ENCODE measurements at places on chromosomes 3 and 15. TPM values are rescaled to one million over a fixed set of nuclear protein-coding genes. Genes with fewer than 3 reads are reported as not detected.

Gene FRMD5
- 1.2 TPM for total RNA-seq

Gene DAPK2
- 4.4 TPM for total RNA-seq

Gene CYP19A1
- total RNA-seq: 126 TPM

Gene BMF
- total RNA-seq: 5.7 TPM

Gene RAB7A
- total RNA-seq: 253 TPM

Gene CHCHD4
- 12.2 TPM for total RNA-seq

Gene C3orf22
- 0.12 TPM for total RNA-seq

Gene ARIH2
- 72.1 TPM for total RNA-seq

Gene GOLGA6L2
- not detected for total RNA-seq

Gene SMCO1
- not detected for total RNA-seq

- H3K27me3 ChIP-seq: no peaks in the 10 kb centered on the region
- H3K4me3 ChIP-seq: no peak overlapping the region
- DNase-seq: no peak
- H3K4me1 ChIP-seq: no peaks in the 10 kb centered on the region
- H3K27ac ChIP-seq: no peak overlapping the region
- H3K36me3 ChIP-seq: no peaks in the 10 kb centered on the region
Measured at GRCh38 chr3:162538906-162539305, 1042.3 kb downstream of the OTOL1 start.

GRCh38 chr15:34855413-34855812 is 60.1 kb upstream of the ACTC1 start:
- no peak for DNase-seq
- peaks cover 3% of the 10 kb centered on the region for H3K4me1 ChIP-seq
- H3K27me3 ChIP-seq: no peaks in the 10 kb centered on the region
- H3K4me3 ChIP-seq: no peak overlapping the region
- H3K27ac ChIP-seq: no peak overlapping the region

GRCh38 chr3:64358853-64359252 is 133.6 kb upstream of the PRICKLE2 start:
- H3K27me3 ChIP-seq: no peaks in the 10 kb centered on the region
- no peak for DNase-seq
- H3K4me1 ChIP-seq: peaks cover 3% of the 10 kb centered on the region
- H3K27ac ChIP-seq: no peak overlapping the region
- H3K36me3 ChIP-seq: no peaks in the 10 kb centered on the region

DNA sequence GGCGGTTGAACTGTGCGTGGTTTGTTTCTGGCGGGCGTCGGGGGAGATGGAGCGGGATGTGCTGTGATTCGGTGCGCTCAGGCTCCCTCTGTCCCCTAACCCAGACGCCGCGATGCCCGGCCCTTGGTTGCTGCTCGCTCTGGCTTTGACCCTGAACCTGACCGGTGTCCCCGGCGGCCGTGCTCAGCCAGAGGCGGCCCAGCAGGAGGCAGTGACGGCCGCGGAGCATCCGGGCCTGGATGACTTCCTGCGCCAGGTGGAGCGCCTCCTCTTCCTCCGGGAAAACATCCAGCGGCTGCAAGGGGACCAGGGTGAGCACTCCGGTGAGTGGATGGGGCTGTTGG is 1.2 kb downstream of the TRH start:
- no peak overlapping the region for H3K4me3 ChIP-seq
- H3K4me1 ChIP-seq: peaks cover 7% of the 10 kb centered on the region
- no peaks in the 10 kb centered on the region for H3K27me3 ChIP-seq

DNA sequence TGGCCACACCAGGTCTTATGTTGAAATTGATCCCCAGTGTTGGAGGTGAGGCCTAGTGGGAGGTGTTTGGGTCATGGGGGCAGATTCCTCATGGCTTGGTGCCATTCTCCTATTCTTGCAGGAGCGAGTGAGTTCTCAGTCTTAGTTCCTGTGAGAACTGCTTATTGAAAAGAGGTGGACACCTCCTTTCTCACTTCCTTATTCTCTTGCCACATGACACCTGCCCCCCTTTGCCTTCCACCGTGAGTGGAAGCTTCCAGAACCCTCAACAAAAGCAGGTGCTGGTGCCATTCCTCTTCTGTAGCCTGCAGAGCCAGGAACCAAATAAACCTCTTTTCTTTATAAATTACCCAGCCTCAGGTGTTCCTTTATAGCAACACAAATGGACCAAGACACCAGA is 318.1 kb upstream of the MCTP2 start:
- no peaks in the 10 kb centered on the region for H3K36me3 ChIP-seq
- no peak overlapping the region for H3K27ac ChIP-seq
- no peaks in the 10 kb centered on the region for H3K4me1 ChIP-seq
- no peak overlapping the region for H3K4me3 ChIP-seq
- no peaks in the 10 kb centered on the region for H3K27me3 ChIP-seq
- DNase-seq: no peak

DNA sequence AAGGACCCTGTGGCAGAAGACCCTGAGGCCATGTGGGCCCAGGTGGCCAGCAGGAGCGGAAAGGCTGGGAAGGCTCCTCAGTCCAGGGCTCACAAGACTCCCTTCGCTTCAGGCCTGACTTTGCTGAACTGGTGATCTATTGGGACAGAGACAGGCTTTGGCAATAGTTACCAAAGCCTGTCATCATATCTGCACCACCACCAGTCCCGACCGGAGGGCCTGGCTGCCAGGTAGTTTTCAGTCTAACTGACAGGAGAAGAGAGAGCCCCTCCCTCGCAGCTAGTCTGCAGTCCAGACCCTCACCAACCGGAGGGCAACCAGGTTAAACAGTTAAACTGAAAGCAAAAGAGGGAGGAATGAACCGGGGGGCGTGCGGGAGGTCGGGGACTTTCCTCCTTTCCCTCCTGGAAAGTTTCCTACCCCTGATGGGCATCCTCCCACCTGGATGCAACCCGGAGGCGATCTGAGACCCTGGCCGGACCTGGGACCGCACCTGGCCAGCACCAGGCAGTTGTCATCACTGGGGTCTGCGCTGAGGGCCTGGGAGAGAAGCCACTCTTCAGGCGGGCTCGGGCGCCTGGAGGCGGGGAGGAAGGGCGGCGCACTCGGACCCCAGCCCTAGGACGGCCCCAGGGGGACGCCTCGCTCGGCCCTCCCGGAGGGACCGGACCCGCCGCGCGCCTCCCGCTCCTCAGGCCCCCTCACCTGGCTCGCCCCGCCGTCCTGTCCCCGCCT is 435 bp downstream of the RAB27A start:
- no peaks in the 10 kb centered on the region for H3K36me3 ChIP-seq
- DNase-seq: no peak
- H3K4me1 ChIP-seq: peaks cover 3% of the 10 kb centered on the region
- peak overlapping the region; percentile 86 for H3K4me3 ChIP-seq

- H3K4me1 ChIP-seq: peaks cover 1% of the 10 kb centered on the region
- H3K27ac ChIP-seq: no peak overlapping the region
- H3K36me3 ChIP-seq: no peaks in the 10 kb centered on the region
- no peak for DNase-seq
Measured at GRCh38 chr15:56667517-56667916, 65.8 kb downstream of the ZNF280D start.

DNA sequence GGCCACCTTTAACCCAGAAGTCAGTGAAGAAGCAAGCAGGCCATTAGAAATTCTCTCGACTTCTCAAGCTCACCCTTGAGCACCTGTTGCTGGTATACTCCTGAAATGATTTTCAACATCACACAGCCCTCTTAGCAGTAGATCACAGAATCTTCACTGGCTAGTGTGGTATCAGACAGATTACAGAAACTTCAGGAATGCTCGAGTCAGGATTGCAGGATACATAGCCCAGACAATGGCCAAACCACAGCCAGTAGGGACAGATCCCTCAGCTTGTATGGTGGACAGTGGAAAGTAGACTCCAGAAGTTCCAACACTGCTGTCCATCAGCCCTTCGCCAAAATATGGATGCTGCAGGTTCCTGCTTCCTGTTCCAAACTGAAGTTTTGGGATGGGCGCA is 4.5 kb upstream of the KLHL40 start:
- no peaks in the 10 kb centered on the region for H3K36me3 ChIP-seq
- peaks cover 1% of the 10 kb centered on the region for H3K4me1 ChIP-seq
- no peak overlapping the region for H3K4me3 ChIP-seq
- DNase-seq: no peak

GRCh38 chr15:68598171-68599152 is 19.7 kb downstream of the CORO2B start:
- H3K27me3 ChIP-seq: no peaks in the 10 kb centered on the region
- no peaks in the 10 kb centered on the region for H3K36me3 ChIP-seq
- no peak for DNase-seq
- H3K4me3 ChIP-seq: no peak overlapping the region

Data from ovary (tissue), 10 donors.